Mucosa of descending colon (tissue), 3 donors: ENCODE measurements at places on chromosomes 1 and 21. TPM values are rescaled to one million over a fixed set of nuclear protein-coding genes. Genes with fewer than 3 reads are reported as not detected.

Gene RNU1-4
- 2,195 TPM for total RNA-seq

Gene CELA2B
- total RNA-seq, result not detected

Gene GRHL3
- not detected for total RNA-seq

Gene UBE2U
- total RNA-seq, result not detected
